ENCODE measurements at places on chromosomes 12 and 14.

DNA sequence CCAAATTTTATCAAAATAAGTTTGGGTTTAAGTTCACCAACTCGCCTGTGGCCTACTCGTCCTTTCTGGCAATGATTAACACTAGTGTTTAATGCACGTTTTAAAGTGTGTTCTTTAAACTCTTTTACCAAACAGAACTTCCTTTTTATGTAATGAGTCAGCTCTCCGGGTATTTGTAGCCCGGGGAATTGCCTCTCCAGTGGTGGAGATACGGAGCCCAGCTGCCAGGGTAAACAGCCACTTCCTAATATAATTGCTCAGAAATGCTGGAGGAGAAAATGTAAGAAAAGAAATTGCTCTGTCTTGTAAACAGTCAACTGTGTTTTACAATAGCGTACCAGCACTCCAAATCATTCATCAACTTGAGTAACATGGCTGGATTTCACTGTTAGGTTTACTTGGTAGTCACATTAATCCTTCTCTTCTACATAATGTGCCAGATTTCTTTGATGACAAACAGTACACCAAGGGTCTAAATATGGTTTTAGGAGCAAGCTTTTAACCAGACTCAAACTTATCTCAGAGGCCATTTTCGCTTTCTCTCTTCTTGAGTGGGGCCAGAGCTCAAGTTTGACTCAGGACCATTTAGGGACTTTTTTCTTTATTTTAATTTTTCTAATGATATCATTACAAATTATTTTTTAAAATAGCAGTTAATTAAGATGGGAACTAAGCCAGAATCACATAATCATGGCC lies 101.2 kb upstream of the SLC38A2 start:
- no peak for DNase-seq

- DNase-seq: no peak
Measured at GRCh38 chr12:108845696-108846095, 11.7 kb downstream of the SSH1 start.

- no peak for DNase-seq
Measured at GRCh38 chr12:101327051-101327450, 47.1 kb downstream of the UTP20 start.

- no peak for DNase-seq
Measured at GRCh38 chr12:70049596-70050360, 193.5 kb upstream of the CNOT2 start.

DNA sequence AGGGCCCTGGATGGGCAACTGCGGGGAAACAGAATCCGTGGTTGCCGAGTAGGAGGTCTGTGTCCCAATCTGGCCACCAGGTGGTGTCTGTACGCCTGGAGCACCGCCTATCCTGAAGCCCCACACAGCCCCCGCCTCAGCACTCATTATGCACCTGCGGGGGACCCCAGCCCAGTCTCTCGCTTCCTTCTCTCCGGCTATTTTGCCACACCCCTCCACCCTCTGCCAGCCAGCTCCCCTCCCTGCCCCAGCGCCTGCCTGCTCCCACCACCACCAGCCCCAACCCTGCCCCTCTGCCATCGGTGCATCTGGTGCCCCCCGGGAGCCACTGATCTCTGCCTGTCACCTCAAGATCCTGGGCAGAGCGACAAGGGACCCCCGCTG lies 2.2 kb upstream of the NXPH4 start:
- peak; percentile 86 for DNase-seq

DNA sequence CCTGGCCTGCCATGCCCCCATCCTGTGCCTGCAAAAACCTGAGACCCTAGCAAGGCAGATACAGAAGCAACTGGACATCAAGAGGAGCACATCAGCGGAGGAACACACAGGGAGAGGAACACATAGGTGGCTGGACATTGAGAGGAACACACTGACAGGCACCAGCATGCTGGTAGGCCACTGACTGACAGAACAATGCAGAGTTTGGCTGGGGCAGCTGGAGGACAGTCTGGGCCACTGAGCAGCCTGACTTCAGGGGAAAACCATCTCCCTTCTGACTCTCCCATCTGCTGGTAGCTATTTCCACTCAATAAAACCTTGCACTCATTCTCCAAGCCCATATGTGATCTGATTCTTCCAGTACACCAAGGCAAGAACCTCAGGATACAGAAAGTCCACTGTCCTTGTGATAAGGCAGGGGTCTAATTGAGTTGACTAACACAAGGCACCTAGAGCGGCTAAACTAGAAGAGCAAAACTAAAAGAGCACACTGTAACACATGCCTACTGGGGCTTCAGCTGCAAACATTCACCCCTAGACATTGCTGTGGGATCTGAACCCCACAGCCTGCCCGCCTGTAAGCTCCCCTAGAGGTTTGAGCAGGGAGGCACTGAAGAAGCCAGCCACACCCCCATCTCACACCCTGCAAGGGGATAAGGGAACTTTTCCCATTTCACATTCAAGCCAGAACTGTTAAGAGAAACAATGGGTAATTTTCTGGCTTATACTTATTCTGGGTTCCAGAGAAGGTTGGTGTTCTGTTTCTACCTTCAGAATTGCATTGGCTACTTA lies 22.1 kb downstream of the CLECL1 start:
- no peak for DNase-seq

- DNase-seq: peak; percentile 32
Measured at GRCh38 chr14:44963775-44964380, 1.9 kb downstream of the TOGARAM1 start.

GRCh38 chr12:99067171-99067785 lies 422.2 kb downstream of the APAF1 start:
- no peak for DNase-seq

GRCh38 chr12:114873656-114874055 lies 189.7 kb upstream of the TBX3 start:
- DNase-seq: no peak

DNA sequence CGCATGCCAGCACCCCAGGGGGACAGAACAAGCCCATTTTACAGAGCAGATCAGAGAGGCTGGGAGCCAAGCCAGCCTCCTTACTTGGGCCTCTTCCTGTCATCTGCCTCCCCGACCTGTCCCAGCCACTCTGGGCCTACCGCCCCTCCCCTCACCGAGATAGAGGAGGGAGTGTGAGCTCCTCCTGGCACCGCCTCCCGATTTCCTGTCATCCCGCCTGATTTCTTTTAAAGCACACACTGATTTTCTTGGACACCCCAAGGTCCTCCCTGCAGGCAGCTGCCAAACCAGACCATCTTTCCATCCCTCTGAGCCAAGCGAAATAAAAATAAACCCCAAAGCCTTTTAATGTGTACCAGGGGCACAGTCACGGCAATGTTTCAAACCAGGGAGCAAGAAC lies 108.4 kb downstream of the RFLNA start:
- no peak for DNase-seq

DNA sequence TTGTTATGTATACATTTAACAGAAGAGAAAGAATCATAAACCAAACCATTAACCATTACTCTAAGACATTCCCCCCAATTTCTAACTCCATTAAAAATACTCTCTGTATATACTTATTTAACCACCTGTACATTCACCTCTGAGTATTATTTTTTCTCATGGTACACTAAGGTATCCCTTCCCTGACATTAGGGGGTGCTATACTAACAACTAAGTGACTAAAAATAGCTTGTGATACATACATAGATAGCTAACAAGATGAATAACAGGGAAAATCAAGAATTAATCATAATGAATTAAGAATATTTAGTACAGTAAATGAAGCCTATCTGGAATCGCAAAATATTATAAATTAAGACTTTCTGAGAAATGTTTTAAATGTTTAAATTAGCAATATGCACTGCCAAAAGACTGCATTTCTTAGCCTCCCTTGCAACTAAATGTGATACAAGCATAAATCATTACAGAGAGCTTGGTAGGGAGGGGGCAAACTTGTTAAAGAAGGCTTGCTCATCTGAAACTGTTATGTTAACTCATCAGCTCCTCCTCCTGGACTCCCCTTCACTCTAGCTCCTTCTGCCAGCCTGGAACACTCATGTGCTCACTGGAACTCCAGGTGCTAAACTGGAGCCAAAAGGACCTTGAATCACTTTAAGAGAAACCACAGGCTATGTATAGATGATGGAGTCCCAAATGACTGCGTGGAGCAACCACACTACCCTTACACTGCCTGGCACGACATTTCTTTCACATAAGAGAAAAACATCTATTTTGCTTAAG lies 14.9 kb downstream of the C2CD5 start:
- no peak for DNase-seq

GRCh38 chr12:76374386-76375020 lies 26.3 kb upstream of the BBS10 start:
- no peak for DNase-seq

DNA sequence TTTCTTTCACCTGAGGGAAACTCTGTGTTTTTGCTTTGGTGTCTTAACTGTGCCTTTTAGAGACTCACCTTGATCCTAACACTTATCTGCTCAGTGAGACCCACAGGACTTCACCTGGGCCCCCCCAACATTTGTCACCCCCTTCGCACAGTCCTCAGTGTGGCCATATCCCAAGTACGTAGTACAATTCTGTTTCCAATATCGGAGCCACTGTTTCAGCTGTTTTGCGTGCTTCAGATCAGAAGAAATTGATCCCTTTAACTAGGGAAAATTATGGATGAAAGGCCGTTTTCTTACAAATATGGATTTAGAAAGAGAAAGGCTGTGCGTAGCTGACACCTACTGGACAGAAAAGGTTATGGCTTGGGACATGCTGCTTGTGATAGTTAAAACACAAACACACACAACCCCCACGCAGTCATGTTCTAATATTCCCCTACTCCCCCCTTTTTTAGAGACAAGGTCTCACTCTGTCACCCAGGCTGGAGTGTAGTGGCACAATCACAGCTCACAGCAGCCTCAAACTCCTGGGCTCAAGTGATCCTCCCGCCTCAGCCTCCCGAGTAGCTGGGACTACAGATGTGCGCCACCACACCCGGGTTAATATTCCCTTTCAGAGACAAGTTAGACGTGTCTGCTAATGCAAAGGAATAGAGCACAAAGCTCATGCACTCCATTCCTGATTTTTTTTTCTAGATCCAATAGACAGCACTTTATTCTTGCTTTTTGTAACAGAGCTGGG lies 3.6 kb upstream of the SLC7A8 start:
- peak; percentile 87 for DNase-seq

DNA sequence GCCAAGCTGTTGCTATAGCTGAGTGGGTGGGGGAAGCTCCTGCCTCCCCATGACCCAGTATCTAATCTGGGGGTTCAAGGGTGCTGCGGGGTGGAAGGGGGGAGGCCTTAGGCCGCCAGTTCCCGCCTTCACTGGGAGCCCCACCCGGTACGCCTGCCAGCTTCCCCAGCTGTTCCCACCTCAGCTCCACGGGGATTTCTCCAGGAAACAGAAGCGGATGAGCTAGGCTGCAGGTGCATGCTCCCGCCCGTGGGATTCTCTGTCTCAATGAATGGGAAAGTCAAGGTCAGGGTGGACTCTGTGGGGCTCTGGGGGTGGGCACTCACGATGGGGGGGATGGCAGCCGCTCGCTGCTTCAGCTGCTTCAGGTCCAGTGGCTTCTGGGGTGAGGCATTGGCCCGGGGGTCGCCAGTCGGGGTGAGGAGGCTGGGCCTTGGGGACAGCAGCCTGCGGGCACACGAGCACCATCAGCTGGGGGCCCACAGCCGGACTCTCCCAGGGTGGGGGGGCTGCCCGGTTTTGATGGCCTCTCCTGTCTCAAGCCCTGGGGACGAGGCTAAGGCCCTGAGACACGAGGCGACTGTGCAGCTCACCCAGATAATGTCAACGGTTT lies 68.6 kb downstream of the RFLNA start:
- DNase-seq: no peak

- no peak for DNase-seq
Measured at GRCh38 chr12:58030566-58031279, 89.4 kb downstream of the ATP23 start.

DNA sequence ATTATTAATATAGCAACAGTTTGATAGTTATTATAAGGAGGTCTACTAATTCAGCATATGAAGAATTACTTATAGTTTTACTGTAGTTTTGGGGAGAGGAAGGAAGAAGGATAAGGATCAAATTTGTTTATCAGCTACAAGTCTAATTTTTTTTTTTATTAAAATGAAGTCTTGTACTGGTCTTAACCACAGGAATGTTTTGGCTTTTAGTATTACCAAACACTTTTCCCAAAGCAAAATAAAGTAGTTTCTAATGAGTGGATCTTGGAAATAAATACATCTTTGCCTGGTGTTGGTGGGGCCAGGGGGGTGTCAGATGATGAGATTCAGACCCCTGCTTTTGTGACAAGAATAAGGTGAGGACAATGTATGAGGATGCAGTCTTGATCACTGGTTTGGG lies 57.2 kb upstream of the ZDHHC17 start:
- DNase-seq: no peak

DNA sequence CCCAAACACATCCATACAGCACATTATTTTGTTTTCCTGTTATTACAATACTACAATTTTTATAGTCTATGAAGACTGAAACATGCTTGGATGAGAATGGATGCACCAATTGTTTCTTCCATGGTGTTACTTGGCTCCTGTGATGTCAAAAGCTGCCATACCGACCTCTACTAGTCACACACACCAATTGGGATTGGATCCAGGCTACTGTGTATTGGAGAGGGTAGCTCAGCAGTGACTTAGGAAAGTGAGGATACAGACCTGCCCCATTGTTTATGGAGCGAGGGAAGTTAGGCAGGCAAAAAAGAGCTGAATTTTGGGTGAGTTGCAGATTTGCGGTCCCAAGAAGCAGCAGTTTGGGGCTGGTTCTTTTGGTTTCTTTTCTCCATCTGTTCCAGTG lies 30.8 kb upstream of the AKAP6 start:
- DNase-seq: no peak

GRCh38 chr12:113048716-113049127 lies 7.8 kb upstream of the DTX1 start:
- peak; percentile 89 for DNase-seq

GRCh38 chr12:112590281-112590680 lies 171.5 kb downstream of the PTPN11 start:
- DNase-seq: no peak

- peak; percentile 48 for DNase-seq
Measured at GRCh38 chr14:103539056-103539825, 10.2 kb downstream of the TRMT61A start.

GRCh38 chr14:100076606-100077005 lies 11.4 kb downstream of the EVL start:
- no peak for DNase-seq

DNA sequence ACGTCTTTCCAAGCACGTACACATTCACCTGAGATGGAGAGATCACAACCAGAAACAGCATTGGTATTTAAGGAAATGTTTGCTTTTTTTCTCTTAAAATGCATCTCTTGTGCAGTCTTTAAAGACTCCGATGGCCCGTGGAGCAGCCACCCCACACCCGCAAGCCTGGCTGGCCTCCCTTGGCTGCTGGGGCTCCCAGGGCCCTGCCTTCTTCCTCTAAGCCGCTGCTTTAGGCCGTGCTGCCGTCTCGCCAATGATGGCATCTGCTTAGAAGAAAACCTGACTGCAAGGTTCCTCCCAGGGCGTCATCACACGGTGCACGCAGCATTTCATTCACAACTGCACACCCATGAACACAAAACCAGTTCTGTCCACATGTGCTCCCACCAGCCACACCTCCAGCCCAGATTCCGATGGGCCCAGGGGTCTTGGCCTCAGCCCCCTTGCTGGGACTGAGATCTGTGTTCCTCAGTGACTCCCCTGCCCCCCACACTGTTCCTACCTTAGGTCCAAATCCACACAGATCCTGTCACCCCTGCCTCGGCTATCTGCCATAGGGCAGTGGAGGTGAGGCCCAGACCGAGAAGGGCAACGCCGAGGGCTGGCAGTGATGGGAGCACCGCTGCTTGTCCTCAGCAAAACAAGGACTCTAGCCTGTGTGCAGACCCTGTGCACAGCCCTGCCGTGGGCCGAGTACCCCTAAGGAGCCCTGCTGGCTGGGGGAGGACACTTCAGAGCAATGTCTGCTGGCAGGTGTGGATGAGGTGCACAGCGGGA lies 4.4 kb downstream of the BTBD6 start:
- no peak for DNase-seq

- DNase-seq: no peak
Measured at GRCh38 chr12:83199069-83199468, 512.4 kb downstream of the TMTC2 start.

- DNase-seq: no peak
Measured at GRCh38 chr14:35752380-35752779, 56.7 kb downstream of the RALGAPA1 start.
